ENCODE measurements at places on chromosomes 1 and 21. TPM values are rescaled to one million over a fixed set of nuclear protein-coding genes. Genes with fewer than 3 reads are reported as not detected.
A peak's percentile ranks its signal among the peaks of the same experiment; 100 is the strongest.

C1orf116 gene
- under 0.01 TPM for total RNA-seq

SPRR2A gene
- total RNA-seq, result not detected

GRCh38 chr1:92705446-92705845 is 79.5 kb downstream of the EVI5 start:
- peak; percentile 59 for DNase-seq

GRCh38 chr1:169933984-169934725 is 40.5 kb upstream of the SCYL3 start:
- DNase-seq, result peak; percentile 28

DNA sequence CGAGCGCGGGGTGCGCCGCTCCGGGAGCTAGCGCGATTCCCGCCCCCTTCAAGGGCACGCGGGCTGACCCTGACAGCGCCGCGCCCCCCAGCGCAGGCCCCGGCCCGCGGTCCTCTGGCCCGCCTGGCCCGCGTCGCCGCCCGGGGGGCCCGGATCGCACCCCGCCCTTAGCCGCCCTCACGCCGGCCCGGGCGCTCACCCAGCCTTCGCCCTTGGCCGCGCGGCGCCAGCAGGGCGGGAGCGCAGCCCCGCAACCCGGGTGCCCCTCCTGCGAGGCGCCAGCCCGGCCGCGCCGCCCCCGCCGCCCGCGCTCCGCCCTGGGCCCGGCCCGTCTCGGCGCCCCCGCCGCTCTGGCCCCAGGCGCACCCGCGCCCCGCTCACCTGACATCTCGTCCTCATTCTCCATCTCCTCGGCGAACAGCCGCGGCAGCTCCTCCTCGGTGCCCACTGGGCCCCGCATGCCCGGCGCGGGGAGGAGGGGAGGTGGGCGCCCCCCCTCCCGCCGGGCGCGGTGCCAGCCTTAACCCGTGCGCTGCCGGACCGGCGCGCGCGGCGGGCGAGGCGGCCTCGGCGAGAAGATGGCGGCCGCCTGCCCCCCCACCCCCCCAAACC is 451 bp downstream of the CHD5 start:
- DNase-seq, result no peak

DNA sequence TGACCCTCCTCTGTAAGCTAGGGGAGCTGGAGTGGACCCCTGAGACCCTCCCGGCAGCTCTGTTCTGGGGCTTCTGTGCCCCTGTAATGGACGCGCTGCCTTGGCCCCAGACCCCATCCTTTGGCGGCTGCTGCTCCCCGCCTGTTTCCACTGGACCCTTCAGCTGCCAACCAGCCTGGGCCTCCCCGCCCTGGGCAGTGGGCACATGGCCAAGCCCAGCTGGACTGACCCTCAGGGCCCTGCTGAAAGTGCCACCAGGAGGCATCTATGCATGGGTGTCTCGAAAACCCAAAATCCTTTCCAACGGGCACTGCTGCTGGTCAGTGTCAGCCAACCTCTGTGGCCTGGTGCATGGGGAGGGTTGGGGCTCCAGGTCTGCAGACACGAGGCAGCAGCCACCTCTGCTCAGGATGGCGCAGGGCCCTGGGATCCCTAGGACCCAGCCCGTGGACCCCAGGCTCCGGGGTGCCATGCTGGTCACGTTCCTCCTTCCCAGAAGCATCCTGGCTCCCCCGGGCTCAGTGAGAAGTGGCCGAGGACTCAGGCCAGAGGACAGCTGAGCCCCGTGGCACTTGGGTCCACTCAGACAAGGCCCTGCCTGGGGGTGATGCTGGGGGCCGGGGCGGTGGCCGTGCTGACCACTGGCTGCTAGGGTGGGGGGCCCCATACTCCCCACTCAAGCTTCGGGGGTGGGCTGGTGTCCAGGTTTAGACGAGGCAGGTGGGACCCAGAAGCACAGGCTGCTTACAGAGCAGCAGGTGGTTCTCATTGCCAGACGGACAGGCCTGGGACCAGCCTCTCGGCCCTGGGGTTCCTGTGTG is 46.9 kb downstream of the SLX9 start:
- DNase-seq, result peak; percentile 64
